ENCODE measurements at places on chromosomes 4 and X. TPM values are rescaled to one million over a fixed set of nuclear protein-coding genes. Genes with fewer than 3 reads are reported as not detected.

DNA sequence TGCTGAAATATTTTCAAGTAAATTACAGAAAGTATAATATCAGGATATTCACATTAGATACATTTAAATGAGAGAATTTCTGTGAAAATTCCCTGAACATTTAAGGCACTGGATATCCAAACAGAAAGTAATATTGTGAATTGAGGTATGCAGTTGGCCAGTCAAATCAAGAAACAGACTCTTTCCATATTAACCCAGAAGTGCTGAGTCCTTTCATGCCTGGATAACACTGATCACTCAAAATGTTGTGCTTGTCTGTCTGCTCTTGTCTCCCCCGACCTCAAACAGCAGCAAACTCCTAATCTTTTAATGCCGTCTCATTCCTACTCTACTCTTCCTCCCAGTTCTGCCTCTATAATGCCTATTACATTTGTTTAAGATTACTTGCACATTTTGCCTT lies 51.2 kb downstream of the TBC1D9 start:
- DNase-seq: no peak

DNA sequence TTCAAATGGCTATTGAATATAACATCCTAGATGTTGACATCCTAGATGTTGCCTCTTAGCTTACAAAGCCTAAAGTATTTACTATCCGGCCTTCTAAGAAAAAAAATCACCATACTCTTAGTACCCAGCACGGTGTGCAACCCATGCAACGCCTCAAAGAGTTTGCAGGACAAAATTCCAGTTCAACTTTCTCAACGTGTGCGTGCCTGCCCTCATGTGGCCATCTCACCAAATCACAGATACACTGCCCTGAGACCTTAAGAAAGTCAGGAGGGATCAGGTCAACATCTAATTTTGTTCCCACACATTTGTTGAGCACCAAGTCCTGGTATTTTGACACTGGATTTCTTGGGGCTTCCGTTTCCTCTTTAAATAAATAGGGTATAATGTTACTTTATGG lies 68.3 kb downstream of the CRMP1 start:
- no peak for DNase-seq

The PHOX2B gene
- 2.5 TPM for total RNA-seq

The LUZP4 gene
- not detected for total RNA-seq

The RNF212 gene
- 8.9 TPM for total RNA-seq

DNA sequence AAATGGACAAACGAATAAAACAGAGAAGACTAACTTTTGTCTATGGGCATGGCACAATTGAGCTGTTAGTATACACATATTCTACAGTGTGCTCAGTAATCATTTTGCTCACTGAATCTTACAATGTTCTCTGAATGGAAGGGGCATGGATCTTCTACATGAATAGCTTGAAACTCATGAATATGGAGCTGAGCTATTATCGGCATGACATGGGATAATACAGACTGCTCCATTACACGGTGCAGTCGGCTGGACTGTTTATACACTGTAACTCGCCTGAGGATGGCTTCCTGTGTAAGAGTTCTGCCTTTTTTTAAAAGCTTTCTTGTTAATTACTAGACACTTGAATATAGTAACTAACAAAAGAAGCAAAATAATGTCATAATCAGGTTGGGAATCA lies 368.5 kb upstream of the MAD2L1 start:
- no peak for DNase-seq

GRCh38 chr4:83054928-83055327 lies 19.9 kb downstream of the COPS4 start:
- no peak for DNase-seq

DNA sequence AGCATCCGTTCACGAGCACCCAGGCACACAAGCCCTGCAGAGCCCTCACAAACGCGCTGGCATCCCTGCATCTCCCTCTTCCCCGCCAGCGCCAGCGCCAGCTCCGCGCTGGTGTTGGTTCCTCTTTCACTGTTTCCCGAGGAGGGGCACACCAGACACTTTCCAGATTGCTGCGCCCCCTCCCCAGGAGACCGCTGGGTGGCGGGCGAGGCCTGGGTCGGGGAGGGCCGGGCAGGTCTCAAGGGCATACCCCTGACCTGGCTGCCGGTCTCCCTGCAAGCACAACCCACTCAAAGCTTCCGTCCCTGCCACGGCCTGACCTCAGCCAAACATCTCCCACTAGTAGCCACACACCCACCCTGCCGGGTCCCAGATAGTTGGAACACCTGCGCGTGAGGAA lies 2.2 kb upstream of the NKX1-1 start:
- DNase-seq: peak; percentile 46

DNA sequence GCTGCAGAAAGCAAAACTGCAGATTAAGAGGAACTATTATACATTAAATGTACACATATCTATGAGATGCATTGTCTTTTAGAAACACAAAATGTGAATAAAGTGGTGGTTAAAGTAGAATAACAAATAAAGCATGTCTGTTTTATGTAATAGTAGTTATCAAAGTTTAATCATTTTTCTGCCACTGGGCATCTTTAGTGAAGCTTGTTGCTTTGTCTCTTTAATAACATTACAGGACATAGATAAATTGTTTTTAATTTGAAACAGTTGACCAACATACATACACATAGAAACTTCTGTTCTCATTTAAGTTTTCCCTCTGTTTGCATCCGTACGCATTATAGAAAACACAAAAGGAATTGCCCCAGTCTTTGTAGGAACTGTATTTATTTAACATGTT lies 1700.0 kb upstream of the ADGRL3 start:
- DNase-seq: no peak

DNA sequence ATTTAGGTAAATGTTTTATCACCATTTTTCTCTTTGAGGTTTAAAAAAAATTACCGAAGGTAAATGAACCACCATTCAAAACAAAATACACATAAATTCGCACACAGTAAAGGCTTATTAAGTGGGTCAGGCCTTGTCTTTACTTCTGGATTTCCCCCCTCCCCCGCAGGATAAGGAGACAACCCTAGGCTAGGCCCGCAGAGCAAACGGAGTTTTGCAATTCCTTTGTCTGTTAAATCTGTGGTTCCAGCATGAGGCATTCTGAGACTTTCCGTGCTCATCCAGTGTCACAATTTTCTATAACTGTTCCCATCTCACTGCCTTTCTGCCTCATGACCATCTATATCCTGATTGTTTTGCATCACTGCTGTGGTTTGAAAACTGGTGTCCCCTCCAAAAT lies 307.4 kb downstream of the DCHS2 start:
- no peak for DNase-seq

DNA sequence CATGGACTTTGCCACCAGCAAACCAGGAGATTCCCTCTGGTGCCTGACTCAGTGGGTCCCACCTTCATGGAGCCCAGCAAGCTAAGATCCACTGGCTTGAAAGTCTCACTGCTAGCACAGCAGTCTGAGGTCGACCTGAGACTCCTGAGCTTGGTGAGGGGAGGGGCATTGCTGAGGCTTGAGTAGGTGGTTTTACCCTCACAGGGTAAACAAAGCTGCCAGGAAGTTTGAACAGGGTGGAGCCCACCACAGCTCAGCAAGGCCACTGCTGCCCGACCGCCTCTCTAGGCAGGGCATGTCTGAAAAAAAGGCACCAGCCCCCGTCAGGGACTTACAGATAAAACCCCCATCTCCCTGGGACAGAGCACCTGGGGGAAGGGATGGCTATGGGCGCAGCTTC lies 28.1 kb downstream of the FAM9A start:
- no peak for DNase-seq

The DCX gene
- 1.4 TPM for total RNA-seq

GRCh38 chrX:9510980-9511379 lies 46.1 kb downstream of the TBL1X start:
- DNase-seq: no peak

Measured in sigmoid colon (tissue), 7 donors.